Activated CD4-positive, alpha-beta memory T cell treated with anti-CD3 and anti-CD28 coated beads, Interleukin-2, amount 10 ng/mL, durations not matched to agents 7 days and 5 days (primary cell): ENCODE measurements at places on chromosomes 6 and 20.

GRCh38 chr6:16136621-16137450 lies 8.0 kb downstream of the MYLIP start:
- DNase-seq = peak; percentile 62

DNA sequence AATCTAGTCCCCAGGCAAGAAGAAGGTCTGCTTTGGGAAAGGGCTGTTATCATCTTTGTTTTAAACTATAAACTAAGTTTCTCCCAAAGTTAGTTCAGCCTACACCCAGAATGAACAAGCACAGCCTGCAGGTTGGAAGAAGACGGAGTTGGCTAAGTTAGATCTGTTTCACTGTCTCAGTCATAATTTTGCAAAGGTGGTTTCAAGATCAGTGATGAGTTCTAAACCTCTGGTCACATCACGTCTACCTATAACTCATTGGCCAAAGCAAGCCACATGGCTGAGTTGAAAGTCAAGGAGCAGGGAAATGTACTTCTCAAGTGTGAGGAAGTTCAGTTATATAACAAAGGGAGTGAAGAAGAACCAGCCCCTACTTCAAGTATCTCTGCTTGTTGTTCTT lies 50.5 kb upstream of the ECI2 start:
- no peak for DNase-seq

GRCh38 chr20:62709537-62709905 lies 885 bp downstream of the NTSR1 start:
- DNase-seq = no peak

DNA sequence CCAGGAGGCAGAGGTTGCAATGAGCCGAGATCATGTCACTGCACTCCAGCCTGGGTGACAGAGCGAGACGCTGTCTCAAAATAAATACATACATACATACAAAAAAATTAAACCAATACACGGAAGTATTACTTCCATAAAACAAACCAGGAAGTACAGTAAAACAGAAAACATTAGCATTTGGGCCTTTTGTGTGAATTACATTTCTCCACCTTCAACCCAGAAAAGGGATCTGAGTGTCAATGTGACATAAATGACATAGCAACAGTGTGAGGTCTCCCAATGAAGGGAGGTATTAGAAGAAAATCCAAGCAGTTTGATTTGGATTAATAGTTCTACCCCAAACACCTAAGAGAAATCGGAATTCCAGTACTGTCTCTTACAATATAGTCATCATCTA lies 10.1 kb downstream of the CSNK2A1 start:
- no peak for DNase-seq

GRCh38 chr20:24674921-24675605 lies 205.6 kb downstream of the SYNDIG1 start:
- DNase-seq = no peak

DNA sequence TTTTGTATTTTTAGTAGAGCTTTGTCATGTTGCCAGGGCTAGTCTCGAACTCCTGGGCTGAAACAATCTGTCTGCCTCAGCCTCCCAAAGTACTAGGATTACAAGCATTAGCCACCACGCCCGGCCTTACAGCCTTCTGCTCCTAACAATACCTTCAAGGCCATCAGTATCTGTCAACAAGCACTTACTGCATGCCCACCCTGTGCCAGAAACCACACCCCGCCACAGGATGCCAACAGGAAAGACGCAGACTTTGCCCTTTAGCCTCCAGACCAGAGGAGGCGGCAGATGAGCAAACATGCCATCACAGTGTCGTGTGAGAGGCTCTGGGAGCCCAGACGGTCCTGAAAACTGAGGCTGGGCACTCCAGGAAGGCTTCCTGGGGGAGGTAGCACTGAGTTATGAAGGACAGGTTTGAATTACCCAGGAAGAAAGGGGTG lies 34.7 kb upstream of the TGM3 start:
- DNase-seq = no peak

DNA sequence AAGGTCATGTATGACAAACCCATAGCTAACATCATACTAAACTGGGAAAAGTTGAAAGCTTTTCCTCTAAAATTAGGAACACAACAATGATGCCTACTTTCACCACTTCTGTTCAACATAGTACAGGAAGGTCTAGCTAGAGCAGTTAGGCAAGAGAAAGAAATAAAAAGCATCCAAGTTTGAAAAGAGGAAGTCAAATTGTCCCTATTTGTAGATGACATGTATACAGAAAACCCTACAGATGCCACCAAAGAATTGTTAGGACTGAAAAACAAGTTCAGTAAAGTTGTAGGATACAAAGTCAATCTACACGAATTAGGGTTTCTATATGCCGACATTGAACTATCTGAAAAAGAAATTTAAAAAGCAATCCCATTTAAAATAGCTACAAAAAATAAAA lies 89.4 kb upstream of the GLP1R start:
- no peak for DNase-seq

DNA sequence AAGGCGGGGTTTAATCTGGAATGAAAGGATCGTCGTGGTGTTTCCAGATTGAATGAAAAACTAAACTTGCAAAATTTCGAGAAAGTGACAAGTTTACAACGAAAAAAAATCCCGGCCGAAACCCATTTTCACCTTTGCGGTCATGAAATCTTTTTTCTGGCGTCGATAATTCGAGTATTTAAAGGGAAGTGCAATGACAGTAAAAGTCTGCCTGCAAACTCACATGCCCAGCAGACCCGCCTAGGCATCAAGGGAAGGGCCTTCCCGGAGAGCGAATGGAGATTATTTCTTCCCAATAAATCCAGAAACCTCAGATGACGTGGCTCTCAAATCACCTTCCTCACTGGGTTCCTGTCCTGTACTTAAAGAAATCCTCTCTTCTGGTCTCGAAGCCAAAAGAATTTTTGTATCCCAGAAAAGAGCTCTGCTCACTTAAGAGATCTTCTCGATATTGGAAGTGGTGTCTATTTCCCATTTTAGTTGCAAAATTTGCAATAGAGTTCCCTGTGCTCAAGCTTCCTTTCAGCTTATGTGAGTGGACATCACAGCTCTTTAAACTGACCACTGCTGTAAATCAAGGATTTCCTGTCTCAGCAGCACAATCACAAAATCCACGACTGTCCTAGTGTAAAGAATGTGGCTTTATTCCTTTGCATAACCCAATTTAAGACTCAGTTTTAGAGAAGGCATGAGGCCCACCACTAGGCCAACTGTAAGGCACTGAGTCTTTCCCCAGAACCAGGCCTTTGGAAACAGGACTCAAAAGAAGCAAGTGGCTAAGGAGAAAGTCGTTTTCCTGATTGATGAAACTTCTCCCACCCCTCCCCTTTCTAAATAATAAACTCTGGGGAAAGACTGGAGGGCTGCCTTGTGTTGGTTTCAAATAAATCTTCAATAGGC lies 3.9 kb downstream of the OLIG3 start:
- DNase-seq = no peak

GRCh38 chr20:57075603-57076002 lies 190.8 kb downstream of the BMP7 start:
- no peak for DNase-seq

- no peak for DNase-seq
Observed at GRCh38 chr6:160489091-160489490, 140.9 kb downstream of the SLC22A3 start.

GRCh38 chr6:67615796-67616195 lies 1019.3 kb upstream of the ADGRB3 start:
- DNase-seq = no peak

DNA sequence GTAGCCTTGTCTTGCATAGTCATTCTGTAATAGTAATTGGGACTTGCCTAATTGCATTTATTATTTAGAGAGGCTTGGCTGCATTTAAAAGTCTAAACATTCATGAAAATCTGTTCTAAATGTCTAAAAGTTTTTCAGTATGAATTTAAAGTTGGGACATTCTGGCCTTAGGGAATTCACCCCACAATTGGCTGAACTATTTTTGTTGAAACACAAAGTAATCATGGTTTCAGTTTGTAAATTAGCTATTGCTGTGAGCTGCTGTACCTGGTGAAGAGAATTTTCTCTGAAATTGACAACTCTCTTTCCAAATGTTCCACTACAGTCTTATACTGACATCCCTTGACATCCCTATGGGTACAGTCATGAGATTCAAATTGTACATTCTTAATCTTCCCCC lies 253.0 kb downstream of the FARS2 start:
- DNase-seq = no peak

- no peak for DNase-seq
Observed at GRCh38 chr20:10960416-10960815, 286.6 kb upstream of the JAG1 start.

DNA sequence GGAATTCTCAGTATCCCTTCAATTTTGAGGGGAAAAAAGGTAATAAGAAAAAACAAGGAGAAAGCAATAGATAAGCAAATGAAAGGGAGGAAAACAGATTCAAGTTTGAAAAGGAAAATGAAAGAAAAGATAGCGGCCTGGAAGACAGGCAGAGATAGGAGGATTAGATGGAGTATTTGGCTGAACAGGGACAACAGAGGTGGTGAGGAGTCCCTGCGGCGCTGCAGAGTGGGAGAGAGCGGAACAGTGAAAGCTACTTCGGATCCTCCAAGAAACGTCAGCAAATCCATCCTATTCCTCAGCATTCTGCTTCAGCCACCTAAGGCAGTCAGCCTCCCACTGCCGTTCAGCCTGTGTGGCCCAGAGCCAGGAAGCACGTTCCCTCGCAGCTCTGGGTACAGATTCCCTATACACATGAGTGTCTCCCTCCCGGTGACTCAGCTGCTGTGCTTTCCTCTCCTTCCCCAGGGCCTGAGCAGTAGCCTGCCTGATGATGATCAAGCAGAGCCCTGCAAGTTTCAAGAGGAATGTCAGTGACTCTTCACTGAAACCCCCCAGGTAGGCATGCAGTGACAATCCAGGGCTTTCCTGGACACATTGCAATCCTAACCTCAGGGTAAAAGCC lies 43.4 kb upstream of the CDYL start:
- DNase-seq = no peak

GRCh38 chr6:109991201-109992101 lies 13.3 kb downstream of the GPR6 start:
- no peak for DNase-seq

DNA sequence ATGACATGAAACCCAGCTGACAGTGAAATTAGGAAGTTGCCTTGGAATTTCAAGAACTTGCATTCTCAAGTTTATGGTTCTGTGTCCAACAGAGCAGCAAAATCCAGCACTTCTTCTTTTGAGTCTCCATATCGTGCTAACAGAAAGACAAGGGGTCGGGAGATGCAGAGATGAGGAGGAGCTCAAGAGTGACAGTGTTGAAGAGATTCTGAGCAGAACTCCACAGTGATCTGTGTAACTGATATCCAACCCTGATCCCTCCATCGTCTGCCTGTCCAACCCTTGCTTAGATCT lies 21.2 kb upstream of the BTN1A1 start:
- no peak for DNase-seq

GRCh38 chr6:5498579-5498899 lies 237.2 kb downstream of the FARS2 start:
- DNase-seq = no peak

DNA sequence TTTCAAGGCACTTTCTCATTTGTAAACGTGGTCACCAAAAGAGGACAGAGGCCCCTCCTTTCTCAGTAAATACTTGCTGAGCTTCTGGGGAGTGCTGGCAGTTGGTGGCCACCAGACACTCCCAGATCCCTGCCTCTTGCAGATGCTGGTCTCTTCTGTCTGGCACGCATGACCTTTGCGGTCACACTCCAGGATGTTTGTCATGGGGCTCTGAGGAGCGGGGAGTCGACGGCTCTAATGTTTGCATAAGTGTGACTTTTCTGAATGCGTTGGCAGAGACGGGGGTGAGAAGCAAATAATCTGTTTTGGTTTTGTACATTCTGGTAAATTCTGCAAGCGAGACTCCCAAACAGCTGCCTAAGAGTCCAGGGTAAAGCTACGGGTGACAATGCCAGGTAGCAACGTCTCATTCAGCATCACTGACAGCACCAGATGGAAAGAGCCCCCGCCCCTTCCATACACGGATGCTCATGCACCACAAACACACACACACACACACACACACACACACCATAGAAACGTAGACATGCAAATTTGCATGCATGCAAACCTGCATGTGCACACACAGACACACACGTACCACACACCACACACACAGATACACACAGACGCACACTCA lies 101.1 kb downstream of the YTHDF1 start:
- DNase-seq = no peak

DNA sequence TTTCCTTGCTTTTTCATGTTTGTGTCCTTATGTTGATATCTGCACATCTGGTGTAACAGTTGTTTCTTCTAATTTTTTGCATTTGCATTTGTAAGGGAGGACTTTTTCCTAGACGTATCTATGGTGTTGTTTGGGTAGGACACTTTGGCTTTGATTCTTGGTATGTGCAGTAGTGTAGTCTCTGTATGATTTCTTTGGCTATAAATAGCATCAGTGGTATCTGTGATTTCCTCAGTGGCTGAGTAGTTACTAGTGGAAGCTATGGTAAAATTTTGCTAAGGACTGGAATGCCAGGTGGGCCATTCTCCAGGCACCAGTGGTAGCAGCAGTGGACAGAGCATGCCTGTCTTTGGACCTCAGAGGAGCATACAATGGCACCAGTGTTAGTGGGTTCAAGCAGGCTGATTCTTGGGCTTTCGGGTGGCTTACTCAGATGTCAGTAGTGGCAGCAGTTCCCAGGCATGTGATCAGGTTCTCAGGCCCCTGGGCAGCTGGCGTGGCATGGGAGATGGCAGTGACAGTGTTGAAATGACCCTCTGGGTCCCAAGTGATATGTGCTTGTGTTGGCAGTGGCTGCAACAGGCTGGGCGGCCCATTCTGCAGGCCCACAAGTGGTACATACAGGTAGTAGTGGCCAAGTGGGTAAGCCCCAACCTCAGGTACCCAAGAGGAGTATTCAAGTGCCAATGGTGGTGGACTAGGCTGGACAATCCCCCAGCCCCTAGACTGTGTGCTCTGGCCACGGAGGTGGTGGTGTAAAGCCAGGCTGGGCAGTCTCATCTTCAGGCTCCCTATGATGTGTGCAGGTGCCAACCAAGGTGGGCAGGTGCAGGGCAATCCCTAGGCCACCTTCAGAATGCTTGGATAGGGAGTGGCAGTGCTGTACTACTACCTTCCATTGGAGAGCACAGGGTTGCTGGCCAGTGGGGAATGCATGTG lies 54.5 kb downstream of the PLCG1 start:
- DNase-seq = no peak

- no peak for DNase-seq
Observed at GRCh38 chr6:137698636-137699030, 168.4 kb upstream of the TNFAIP3 start.

DNA sequence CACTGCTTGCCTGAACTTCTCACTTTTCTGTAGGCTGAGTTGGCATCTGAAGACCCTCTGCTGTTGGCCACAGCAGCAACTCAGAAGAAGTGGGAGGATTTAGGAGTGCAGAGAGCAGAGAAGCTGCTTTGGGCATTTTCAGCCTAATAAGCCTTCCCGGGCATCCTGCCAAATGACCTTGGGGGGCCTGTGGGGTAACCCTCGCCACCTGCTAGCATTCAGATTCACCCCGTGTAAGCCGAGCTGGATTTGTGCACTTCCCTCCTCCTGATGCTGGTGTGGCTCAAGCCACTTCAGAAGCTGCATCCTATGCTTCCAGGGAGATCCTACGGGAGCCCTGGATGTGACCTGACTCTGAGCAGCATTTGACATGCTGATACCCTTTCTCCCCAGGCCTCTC lies 114.8 kb downstream of the LRFN2 start:
- DNase-seq = no peak

GRCh38 chr6:130365166-130366106 lies at the start of gene TMEM200A:
TSS of gene TMEM200A (plus strand) at chr6:130366017. CDS start at chr6:130440423, 74,406 bp downstream.
- peak; percentile 54 for DNase-seq
